Effector memory CD4-positive, alpha-beta T cell (primary cell): ENCODE measurements at places on chromosomes 6 and 20.
A peak's percentile ranks its signal among the peaks of the same experiment; 100 is the strongest.

GRCh38 chr20:57650266-57650665 is 30.0 kb upstream of the ZBP1 start:
- DNase-seq, result no peak

DNA sequence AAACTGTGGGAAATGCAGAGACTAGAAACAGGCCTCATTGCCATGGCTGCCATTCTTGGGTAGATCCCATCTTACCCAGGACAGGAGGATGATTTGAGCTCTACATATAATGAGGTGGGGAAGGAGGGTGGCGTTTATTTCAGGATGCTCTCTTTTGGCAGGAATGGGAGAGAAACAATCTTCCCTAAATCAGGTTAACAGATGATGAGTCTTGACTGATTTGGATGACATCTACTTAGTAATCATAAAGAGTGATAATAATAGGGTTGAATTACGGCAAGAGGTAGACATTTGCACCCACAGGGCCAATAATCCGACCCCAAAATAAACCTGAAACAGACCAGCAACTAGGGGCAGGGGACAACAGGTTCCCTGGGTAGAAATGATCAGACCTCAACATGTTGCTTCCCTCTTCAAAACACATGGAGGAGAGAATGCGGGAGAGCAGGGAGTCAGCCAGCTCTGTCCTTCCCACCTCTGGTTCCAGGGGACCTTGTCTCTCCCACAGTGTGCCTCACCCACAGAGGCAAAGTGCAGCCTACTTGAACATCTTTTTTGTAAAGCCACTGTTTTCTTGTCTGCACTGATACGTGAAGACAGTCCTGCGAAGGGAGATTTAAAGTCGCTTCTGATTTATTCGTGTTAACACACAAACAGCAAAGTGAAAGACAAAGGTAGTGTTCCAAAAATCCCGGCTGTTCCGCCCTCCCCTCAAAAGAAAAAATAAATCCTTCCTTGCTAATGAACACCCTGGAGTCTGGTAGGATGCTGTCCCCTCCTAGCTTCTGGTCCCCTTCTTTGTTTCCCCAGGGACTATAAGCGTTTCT is 3.9 kb downstream of the FOXQ1 start:
- no peak for DNase-seq

- no peak for DNase-seq
These were observed 947.7 kb upstream of the ADGRB3 start for GRCh38 chr6:67687396-67687795.

DNA sequence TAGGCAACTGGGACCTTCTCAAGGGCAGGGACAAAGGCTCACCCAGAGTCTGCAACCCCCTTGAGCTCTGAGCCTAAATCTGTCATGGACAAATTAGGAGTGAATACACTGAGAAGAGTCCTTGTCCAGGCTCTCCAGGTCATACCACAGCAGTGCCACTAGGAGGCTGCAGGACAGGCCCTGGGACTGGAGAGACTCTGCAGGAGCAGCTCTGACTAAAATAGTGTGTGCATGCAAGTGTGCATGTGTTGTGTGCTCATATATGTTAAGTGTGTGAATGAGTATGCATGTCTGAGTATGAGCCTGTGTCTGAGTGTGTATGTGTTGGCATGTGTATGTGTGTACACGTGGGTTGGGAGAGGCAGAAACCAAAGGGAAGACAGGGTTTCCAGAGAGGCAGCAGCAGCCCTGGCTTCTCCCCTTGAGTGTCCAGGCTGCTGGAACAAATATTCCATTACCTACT is 27.1 kb downstream of the MRPL14 start:
- DNase-seq, result no peak

- DNase-seq, result no peak
These were observed 217.7 kb upstream of the LRFN2 start for GRCh38 chr6:40804905-40805304.

- DNase-seq, result no peak
These were observed 190.6 kb upstream of the PMEPA1 start for GRCh38 chr20:57900226-57900905.

DNA sequence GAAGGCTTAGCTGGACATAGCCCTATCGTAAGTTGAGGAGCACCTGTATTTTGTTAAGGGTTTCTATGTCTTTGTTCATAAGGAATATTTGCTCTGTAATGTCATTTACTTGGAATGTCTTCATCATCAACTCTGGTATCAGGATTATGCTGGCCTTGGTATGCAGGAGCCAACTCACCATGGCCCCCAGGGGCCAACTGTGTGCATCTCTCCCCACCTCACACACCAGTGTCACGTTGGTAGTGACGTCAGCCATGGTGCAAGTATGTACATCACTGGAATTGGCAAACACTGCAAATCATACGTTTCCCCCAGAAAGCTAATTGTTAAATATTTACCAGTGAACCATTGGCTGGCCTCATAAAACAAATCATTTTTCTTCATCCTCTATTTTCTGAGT is 70.8 kb downstream of the YTHDF1 start:
- DNase-seq, result no peak

DNA sequence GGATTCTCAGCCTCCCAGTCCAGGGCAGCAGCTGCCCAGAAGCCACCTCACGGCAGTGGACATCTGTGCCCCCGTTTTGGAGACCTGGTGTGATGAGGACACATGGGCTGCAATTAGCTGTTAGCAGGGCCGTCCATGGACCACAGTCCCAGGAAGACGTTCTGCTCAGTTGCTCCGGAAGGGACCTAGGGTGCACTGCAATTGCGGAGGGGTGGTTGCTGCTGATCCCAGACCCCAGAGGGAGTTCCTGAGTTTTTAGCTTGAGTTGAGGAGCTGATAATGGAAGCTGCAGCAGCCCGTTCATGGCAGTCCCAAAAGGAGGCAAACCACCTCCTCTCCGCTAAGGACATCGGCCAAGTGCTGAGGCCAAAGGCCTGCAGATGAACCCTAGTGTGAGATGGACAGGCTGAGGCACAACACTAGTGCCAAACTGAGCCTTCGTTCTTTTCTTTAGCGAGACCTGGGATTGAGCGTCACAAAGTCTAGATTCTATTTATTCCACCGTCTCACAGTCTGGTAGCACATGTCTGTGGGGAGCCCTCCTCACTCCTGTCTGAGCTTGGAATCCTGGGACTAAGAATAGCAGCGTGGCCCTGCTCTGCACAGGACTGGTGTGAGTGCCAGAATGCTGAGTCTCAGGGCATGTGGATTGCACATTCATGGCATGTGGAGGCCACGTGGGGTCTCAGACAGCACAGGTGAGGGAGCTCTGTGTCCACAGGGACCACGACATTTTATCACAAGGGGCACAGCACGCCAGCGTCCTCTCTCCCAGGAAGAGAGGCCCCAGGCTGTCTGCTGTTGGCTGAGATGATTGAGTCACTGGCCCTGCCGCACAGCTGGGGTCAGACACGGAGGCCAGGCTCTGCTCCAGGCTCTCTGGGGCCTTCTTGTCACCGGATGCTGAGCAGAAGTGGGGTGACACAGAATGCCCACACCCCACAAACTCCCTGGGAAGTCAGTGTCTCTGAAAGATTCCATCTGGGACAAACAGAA is 113.4 kb downstream of the PSMB1 start:
- DNase-seq, result no peak

DNA sequence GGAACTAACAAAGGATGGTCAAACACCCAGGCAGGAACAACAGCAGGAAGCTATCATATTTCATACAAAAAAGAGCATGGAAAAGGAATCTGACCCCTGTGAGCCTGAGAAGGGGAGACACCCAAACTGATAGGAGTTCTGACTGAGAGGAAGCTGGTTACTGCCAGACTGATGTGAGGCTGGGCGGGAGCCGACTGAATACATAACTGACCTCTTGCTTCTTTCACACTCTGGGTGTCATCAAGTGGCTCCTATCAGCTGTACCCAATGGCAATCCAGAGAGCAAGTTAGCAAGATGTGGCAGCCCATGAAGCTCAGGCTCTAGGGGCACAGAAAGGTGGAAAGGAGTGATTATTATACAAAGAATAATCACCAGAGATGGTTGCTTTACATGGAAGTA is 795.1 kb upstream of the HS3ST5 start:
- no peak for DNase-seq

DNA sequence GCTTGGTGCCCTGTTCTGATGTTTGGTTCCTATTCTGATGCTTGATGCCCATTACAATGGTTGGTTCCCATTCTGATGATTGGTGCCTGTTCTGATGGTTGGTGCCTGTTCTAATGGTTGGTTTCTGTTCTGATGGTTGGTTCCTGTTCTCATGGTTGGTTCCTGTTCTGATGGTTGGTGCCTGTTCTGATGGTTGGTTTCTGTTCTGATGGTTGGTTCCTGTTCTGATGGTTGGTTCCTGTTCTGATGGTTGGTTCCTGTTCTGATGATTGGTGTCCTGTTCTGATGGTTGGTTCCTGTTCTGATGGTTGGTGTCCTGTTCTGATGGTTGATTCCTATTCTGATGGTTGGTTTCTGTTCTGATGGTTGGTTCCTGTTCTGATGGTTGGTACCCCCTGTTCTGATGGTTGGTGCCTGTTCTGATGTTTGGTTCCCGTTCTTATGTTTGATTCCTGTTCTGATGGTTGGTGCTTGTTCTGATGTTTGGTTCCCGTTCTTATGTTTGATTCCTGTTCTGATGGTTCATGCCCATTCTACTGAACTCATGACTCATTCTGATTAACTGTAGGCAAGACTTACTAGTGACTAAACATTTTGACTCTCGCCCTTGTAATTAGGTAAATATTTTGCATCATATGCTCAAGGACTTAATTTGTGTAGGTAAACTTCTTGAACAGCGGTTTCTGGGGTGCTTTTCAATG is 146.2 kb downstream of the DLL1 start:
- no peak for DNase-seq

DNA sequence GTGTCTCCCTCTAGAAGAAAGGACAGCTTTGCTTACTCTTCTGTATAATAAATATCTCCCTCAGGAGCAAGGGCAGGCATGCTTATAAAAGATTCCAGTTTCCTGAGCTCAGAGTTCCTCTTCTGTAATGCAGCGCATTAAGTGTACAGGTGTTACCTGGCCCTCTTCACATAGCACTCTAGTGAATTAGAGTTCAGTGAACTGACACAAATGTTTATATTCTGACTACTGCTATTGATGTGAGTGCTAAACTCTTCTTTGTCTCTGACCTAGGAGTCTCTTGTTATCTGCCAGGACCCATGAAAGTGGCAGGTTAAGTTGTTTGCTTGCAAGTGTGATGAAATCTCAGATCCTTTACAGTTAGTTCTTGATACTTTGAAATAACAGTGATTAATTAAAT is 33.5 kb downstream of the CYB5R4 start:
- no peak for DNase-seq

DNA sequence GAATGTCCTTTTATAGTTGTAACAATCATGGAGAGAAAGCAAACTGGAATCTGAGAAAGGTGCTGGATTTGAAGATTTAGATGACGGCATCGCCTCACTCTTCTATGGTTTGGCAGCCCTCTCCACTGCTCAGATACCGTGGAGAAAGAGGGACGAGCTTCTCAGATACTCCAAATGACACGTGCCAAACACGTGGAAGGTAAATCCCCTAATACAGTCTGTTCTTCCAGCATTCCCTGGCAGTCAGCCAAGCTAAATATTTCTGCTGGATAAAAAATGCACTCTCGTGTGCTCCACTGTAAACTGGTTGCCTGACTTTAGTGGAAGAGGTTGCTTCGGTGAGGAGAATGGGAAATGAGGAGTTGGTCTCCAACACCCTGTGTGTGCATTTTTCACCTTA is 16.7 kb upstream of the PRDM1 start:
- DNase-seq, result no peak

DNA sequence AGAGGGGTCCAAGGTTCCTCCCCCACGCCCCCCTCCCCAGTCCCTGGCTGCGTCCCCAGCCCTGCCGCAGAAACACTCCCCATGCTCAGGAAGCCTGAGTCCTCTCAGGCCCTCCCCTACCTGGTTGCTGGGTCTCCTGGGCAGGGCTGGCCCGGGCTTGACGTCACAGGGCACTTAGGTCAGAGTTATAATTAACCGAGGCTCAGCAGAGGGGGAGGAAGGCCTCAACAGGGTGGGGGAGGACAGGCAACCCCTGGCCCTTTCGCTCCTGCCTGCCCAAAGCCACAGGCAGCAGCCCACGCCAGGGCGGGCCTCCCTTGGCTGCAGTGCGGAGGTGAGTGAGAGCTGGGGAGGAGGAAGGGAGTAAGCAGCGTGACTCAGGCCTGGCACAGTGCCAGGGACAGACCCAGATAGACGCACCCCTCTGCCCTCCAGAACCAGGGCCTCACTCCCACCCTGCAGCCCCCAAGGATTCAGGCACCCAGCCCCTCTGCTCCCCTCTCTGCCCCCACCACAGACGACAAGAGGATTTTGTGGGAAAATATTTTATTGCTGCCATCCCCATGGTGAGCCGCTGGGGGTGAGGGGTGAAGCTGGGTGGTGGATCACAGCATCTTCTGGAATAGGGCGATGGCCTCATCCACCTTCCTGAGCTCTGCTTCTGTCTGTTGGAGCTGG is at the start of gene VWA7:
TSS of gene VWA7 (minus strand) at position 340 of the 678 bp plus-strand sequence. CDS start 549 bp downstream, outside the sequence.
- peak; percentile 56 for DNase-seq

DNA sequence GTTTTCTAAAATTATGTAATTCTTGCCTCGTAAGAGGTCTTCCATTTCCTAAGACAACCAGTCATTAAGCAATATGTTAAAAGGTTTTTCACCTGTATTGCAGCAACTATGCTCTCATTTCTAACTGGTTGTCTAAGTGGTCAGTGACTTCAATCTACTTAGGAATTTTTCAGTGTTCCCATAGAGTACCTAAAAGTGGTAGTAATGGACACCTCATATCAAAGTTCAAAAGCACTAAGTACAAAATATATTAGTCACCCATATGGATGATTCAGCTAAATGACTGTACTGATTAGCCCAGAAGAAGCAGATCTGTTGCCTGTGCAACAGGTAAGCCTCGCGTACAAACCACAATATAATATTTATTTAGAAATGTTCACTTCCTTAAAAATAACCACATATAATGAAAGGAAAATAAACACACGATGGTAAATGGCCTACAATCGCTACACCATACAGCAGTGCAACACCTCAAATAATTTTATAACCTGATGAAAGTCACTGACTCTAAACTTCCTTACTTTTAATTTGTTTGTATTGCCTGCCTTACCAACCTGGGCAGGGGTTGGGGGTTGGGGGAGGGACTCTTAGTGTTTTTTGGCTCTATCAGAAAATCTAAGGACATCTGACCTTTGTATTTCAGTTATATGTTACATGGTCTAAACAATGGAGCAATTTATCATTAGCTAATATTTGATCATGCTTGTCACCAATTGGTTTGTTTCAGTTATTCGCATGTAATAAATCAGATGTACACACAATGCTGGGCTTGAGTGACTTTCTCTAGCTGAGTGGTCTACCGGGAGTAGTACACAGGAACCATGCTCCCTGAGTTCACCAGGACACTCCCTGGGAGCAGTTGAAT is 105.9 kb downstream of the HIVEP2 start:
- DNase-seq, result no peak

DNA sequence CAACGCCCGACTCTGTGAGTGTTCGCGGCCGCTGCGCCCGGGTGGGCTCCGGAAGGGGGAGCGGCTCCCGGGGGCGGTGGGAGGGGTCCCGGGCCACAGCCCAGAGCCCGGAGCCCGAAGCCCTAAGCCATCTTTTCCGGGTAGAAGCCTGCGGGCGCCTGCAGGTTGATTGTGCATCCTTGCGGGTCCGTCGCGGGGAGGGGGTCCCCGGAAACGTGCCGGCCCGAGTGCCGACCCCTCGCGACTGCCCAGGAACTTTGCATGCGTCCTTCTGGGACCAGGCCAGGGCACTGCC is 413 bp downstream of the PTPRA start:
- peak; percentile 67 for DNase-seq

- DNase-seq, result no peak
These were observed 74.7 kb downstream of the LYRM2 start for GRCh38 chr6:89563866-89564265.

- DNase-seq, result no peak
These were observed 91.0 kb downstream of the TBXT start for GRCh38 chr6:166076625-166077024.

GRCh38 chr20:34883087-34883688 is 6.8 kb downstream of the ACSS2 start:
- DNase-seq, result no peak

GRCh38 chr20:25699914-25700313 is 3.3 kb upstream of the ZNF337 start:
- no peak for DNase-seq
